ENCODE measurements at places on chromosomes 2 and 18.

DNA sequence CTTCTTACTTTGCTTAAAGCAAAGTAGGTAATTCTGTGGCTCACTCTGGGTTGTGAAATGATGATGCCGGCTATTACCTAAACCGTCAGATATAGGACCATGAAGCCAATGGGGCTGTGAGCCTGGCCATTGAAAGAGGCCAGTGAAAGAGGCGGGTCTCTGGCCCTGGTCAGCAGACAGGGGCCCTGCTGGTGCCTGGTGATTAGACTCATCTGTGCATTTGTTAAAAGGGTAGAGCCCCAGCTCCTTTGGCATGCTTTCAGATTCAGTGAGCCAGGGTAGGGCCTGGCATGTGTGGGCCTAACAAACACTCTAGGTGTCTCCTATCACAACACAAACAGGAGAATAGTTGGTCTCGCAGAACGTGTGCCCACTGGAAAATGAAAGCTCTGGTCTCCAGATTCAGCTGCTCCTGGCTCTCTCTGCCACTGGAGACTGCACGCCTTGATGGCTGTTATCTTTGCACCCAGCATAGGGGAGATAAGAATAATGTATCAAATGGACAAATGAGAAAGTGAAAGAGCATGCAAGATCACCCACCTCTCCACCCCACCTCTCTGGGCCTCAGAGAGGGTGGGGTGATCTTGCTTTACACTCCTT lies 6.9 kb downstream of the LRRC30 start:
- DNase-seq, result no peak

- no peak for DNase-seq
Observed at GRCh38 chr2:20551260-20551944, 99.5 kb downstream of the HS1BP3 start.

DNA sequence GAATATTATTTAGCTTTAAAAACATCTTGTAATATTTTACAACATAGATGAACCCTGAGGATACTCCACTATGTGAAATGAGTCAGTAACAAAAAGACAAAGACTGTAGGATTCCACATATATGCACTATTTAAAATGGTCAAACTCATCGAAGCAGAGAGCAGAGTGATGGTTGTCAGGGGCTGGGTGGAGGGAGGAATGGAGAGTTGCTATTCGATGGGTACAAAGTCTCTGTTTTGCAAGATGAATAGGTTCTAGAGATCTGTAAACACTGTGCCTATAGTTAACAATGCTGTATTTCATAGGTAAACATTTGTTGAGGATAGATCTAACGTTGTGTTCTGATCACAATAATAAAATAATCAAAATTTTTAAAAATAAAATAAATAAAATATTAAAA lies 1675.9 kb upstream of the CELF4 start:
- DNase-seq, result no peak

DNA sequence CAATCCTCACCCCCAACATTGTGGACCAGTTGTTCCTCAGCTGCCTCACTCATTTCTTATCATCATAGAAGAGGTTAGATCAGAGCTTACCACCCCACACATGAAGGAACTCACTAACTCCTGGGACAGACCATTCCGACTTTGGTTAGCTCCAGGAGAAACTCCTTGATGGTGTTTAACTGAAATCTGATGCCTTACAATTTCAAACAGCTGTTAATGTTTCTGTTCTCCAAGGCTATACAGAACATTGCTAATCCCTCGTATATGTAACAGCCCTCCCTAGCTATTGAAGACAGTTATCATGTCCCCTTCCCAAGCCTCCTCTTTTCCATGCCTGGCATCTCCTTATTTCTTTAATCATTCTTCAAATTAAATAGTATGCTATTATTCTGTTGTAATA lies 14.8 kb downstream of the ERBB4 start:
- DNase-seq, result no peak

DNA sequence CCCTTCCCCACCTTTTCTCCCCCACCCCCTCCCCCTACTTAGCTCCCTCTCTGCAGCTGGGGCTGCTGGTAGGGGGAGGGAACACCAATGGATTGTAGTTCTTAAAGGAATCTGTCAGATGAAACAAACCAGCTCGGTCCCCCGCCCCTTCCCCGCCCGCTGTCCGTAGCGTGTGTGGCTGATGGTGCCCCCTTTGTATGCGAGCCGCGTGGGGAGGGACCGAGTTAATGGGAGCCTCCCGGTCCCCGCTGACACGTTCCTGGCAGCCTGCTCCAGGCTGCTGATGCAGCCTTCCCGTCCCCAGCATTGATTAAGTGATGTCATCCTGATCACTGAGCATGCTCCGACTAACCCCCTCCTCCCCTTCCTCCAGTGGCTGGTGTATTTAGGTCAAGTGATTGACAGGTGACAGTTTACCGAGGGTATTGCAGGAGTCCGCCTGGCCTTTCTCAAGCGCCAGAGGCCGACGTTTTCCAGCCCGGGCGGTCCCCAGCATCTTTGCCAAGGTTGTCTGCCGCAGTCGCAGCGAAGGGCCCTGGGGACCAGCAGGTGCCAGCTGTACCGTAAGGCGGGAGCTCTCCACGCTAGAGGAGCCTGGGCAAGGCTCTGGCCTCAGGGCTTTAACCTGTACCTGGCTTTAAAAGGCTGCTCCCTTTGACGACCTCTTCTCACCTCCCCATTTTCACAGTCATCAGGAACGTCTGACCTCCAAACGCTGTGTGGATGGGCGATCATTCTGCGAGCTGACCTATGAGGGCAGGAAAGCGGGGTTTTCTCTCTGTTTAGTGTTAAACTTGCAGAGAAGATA lies 1.8 kb downstream of the KIF5C start:
- peak; percentile 28 for DNase-seq

DNA sequence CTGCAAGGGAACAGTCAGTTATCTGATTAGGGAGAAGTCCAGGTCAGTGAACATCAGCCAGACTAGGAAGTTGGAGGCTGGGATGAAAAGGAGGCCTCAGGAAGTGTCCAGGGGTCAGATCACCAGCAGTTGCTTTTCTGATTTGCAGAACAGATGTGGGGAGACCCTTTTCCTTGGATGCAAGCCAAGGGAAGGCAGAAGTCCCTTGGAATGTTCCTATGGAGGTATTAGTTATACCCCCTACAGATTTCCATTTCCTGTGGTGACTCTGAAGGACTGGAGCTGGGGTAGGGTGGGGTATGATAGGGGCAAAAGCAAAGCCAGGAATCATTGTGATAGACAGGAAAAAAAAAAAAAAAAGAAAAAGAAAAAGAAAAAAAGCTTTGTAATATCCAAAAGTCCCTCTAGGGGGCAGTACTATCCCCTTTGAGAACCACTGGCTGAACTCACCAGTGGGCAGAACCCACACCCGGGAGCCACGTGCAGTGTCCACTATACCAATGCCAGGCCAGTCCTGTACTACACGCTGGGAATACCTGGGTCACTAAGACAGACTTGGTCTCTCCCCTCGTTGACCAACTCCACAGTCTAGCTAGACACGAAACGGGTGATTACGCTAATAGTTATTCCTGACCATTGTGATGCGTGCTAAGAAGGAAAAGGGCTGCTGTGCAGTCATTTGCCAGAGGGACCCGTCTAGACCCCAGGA lies 7.4 kb downstream of the DYSF start:
- no peak for DNase-seq

DNA sequence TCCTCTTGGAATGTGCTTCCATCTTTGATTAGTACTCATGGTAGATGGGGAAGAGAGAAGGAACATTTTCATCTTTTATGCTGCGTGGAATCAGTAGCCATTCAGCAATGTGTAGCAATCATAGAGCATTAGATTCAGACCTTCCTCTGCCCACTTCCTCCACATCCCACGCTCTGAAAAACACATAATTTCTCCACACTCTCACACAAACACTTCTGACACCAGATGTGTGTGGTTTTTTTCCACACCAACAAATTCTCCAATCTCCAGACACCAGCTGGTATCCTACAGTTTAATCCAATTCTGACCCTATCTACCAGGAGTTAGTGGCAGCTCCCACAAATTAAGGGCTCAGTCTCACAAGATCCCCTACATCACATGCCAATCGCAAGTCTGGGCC lies 103.3 kb downstream of the AOX1 start:
- no peak for DNase-seq

DNA sequence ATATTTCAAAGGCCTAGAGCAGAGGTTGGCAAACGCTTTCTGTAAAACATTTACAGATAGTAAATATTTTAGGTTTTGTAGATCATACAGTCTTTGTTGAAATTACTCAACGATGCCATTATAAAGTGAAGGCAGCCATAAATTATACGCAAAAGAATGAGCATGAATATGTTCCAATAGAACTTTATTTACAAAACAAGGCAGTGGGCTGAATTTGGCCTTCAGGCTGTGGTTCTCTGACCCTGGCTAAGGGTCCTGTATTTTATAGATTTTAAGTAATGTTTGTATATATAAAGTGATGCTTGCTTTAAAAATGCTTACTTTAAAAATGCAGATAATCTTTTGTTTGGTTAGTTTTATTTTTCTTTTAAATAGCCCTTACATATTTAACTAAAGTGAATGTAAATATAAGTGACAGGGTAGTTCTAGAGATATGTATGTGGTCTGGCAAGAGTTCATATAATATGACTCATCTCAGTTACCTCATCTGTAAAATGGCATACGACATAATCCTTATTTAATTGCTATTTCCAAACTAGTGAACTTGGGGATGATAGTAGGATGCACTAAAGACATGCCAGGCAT lies 51.7 kb upstream of the ATP5MC3 start:
- no peak for DNase-seq

GRCh38 chr2:239285071-239285931 lies 115.5 kb downstream of the HDAC4 start:
- DNase-seq, result no peak

GRCh38 chr2:165016772-165017411 lies 61.6 kb upstream of the SLC38A11 start:
- DNase-seq, result no peak

DNA sequence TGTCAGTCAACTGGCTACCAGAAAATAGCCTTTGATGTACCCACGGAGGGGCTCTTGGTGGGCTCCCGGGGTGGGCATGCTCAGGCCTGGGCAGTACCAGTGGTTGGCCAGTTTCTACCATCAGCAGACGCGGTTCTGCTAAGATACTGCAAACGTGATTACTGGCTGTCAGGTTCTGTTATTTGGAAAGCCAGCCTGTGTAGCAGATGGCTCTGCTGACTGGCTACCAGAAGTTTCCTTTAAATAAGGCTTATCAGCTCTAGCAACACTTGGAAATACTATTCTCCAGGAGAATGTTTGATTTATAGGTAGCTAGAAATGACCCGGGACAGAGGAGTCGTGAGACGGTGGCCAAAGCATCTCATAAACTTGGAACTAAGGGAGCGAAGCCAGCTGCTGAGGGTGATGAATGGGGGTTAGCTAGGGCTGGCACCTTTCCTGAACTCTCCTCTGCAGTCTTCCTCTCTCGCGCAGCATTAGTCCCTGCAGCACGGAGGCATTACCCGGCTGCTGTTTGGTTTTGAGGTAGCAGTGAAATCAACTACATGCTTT lies 171.9 kb downstream of the AGAP1 start:
- DNase-seq, result no peak

DNA sequence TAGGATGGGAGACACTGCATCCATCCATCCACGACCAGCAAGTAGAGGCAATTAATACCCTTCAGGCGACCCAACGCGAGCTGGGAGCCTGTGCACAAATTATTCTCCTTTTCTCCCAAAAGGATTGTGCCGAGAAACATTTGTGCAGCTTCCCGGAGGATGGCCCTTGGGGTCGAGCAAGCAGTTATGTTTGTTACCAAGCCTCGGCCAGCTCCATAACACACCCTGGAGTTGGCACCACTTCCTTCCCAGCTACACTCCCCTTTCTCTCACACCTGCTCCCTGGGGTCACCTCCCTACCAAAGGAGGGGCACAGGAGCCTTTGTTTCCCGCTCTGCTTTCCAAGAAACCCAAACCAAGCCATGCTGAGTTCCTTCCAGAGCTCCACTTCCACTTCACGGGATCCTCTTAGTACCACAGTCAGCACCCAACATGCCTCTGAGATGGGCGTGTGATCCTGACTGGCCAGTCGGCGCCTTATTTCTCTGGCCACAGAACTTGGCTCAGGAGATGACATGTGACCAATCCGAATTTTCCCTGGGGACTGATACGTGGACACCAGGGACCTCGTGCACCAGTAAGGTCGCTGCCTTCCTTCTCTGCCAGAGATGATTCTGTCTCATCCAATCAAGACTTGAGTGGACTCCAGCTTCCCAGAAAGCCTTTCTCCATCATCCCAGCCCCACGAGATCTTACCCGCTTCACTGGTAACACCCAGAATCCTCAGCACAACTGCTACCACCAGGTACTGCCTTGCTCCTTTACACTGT lies 28.5 kb downstream of the GPR55 start:
- no peak for DNase-seq

DNA sequence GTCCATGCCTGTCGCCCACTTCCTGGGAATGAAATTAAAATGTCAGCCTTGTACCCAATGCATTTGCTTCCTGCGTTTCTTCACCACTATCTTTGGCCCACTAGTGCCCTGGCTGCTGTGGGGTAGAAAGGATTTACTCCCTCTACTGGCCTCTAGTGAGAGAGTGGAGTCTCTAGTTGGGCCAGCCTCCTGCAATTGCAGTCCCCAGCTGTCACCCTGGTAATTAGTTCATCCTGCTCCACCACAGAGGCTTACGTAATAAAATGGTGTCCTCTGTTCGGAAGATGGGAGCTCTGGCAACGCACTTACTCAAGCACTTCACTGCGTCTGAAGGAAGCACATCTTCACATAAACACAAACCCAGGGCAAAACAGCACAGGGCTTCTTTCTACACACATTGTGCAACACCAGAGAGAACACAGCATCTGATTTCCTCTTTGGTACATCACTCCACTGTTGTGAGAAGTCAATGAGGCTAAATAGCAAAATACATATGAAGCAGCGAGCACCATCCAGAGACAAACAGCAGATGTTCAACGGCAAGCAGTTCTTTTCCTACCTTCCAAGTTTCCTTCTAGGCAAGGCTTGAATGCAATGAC lies 274.6 kb downstream of the LRATD1 start:
- DNase-seq, result no peak

DNA sequence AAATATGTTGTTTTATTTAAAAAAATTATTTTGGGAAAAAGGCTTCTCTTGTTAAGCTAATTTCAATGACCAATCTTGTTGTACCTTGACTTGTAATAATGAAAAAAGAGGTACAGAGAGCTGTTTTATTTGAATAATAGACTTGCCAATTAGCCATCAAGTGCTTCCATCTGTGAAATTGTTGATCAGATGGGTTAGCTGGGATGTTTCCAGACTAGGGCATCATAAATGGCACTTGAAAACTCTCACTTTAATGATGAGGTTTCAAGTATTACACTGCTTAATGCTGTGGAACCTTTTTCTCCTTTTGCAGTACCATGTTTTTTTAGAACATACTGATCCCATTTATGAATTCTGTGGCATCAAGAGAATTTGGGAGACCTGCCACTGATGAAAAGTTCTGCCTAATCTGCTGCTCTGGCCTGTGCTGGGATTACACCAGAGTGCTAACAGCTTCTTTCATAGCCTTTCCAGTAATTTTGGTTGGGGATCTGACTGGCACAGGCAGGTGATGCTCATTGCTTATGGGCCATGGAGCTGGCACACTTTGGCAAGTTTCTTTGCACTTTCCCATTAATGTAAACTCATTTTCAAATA lies 24.2 kb downstream of the PSMD14 start:
- DNase-seq, result no peak

All from stimulated activated CD8-positive, alpha-beta memory T cell treated with anti-CD3 and anti-CD28 coated beads, Interleukin-7, amount 100 ng/mL, for 4 hours (primary cell).